Activated T-cell treated with anti-CD3 and anti-CD28 coated beads, Interleukin-2, amount 50 U/mL, for 72 hours (primary cell): ENCODE measurements at places on chromosomes 4 and X. TPM values are rescaled to one million over a fixed set of nuclear protein-coding genes. Genes with fewer than 3 reads are reported as not detected.

The MAOB gene
- 0.30 TPM for total RNA-seq

The CXCL6 gene
- not detected for total RNA-seq

The WAS gene
- 83.9 TPM for total RNA-seq

DNA sequence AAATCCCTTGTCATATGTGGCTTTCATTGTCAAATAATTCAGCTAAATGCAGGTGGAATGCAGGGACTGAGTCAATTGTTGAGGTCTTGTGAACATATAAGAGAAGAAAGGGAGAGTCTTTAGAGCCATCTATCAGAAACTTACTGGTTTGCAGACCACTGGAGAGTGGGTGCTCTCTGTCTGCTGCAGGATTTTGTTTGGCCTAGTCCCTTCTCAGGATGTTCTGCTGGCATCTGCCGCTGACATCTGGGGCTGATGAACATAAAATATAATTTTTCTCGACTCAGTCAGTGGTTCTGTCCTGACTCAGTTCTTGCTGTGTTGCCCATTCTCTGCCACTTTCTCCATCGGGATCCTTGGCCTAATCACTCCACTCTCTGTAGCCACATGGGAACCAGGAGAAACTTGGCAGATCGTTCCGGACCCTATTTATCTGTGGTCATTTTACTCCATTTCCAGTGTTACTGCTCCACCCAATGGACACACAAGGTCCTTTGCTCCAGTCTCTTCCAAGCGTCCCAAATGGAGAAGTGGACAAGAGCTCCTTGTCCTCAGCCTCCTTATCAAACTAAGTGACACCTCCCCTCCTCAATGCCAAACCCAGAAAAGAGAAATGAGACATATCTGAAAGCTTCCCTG, 436.2 kb downstream of the FAT4 start:
- H3K4me3 ChIP-seq = no peak overlapping the region
- H3K4me1 ChIP-seq = no peaks in the 10 kb centered on the region
- no peak for DNase-seq
- peaks cover 1% of the 10 kb centered on the region for H3K36me3 ChIP-seq
- H3K27me3 ChIP-seq = no peaks in the 10 kb centered on the region

DNA sequence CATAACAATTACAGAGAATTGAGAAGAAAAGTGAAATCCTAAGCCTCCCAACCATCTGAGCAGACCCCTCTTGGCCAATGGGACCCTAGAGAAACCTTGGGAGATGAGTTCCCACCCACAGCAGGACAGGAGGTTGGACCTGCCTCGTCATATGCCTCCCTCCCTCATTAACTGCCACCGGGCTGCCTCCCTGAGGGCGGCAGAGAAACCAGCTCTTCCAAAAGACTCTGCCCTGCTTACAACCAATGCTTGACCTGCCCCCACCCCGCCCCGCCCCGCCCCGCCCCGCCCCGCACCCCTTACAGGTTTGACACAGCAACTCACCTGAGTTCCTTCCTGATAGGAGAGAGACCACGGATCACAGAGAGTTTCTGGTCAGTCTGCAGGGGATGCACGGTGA, 86.1 kb downstream of the ADRA2C start:
- H3K27me3 ChIP-seq = peaks cover 14% of the 10 kb centered on the region
- no peak overlapping the region for H3K4me3 ChIP-seq
- no peak overlapping the region for H3K27ac ChIP-seq
- peaks cover 2% of the 10 kb centered on the region for H3K36me3 ChIP-seq
- H3K4me1 ChIP-seq = no peaks in the 10 kb centered on the region

DNA sequence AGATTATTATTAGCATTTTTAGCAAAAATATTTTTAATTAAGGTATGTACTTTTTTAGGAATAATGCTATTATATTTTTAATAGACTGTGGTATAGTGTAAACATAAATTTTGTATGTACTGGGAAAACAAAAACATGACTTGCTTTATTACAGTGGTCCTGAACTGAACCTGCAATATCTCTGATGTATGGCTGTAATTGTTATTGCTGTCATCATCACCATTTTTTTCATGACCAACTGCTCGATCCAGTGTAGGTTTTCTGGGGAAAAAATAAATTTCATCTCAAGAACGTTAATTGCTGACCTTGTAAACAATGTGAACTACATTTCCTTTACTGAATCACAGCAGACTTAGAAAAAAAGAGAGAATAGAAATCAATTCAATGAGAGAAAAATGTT, 83.6 kb upstream of the ATOH1 start:
- H3K27ac ChIP-seq = no peak overlapping the region
- H3K4me3 ChIP-seq = no peak overlapping the region
- H3K4me1 ChIP-seq = no peaks in the 10 kb centered on the region
- no peaks in the 10 kb centered on the region for H3K27me3 ChIP-seq
- H3K36me3 ChIP-seq = no peaks in the 10 kb centered on the region

GRCh38 chr4:153222707-153223426, 18.6 kb downstream of the TRIM2 start:
- peaks cover 54% of the 10 kb centered on the region for H3K27me3 ChIP-seq
- peak overlapping the region; percentile 90 for H3K4me3 ChIP-seq

DNA sequence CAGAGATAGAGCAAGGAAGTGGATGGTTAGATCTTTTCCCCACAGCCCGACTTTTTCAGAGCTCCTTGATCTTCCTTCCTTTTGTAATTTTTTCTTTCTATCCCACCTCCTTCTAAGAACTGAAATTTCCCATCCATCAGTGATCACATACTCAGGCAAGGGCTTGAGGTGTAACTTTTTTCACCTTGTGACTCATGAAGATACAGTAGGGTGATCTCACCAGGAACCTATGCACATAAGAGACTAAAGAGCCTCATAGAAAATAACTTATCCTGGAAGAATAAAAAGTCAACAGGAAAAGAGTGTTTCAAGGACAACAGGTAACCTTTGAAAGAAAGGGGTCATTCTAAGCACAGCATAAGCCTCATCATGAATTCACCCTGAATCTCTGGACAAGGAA, 131.2 kb upstream of the HCCS start:
- no peaks in the 10 kb centered on the region for H3K36me3 ChIP-seq
- H3K4me1 ChIP-seq = no peaks in the 10 kb centered on the region
- DNase-seq = no peak
- no peaks in the 10 kb centered on the region for H3K27me3 ChIP-seq

DNA sequence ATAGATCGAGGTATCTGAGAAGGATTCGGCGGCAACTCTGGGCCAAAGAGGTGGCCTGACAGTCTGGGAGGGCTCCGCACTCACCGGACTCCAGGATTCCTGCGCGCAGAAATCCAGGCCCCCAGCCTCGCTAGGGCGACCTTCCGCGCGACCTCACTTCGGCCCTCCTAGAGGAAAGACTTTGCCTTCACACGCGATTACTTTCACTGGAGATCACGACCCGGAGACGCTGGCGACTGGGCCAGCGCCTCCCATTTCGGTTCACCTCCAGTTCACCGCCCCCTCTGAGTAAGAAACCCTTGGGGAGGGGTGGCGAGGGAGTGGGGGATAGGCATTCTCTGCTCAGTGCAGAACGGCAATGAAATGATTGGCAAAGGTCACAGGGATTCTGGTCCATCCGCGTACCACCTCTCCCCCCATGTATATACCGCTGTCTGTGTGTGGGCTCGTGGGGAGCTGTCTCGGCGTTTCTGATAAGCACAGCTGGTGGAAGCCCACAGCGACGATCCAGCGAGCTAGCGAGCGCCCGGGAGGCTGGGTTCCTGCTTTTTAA, 2.5 kb downstream of the POU3F4 start:
- H3K4me1 ChIP-seq = peaks cover 8% of the 10 kb centered on the region
- DNase-seq = no peak
- no peak overlapping the region for H3K27ac ChIP-seq
- H3K27me3 ChIP-seq = peaks cover 85% of the 10 kb centered on the region
- H3K4me3 ChIP-seq = no peak overlapping the region

DNA sequence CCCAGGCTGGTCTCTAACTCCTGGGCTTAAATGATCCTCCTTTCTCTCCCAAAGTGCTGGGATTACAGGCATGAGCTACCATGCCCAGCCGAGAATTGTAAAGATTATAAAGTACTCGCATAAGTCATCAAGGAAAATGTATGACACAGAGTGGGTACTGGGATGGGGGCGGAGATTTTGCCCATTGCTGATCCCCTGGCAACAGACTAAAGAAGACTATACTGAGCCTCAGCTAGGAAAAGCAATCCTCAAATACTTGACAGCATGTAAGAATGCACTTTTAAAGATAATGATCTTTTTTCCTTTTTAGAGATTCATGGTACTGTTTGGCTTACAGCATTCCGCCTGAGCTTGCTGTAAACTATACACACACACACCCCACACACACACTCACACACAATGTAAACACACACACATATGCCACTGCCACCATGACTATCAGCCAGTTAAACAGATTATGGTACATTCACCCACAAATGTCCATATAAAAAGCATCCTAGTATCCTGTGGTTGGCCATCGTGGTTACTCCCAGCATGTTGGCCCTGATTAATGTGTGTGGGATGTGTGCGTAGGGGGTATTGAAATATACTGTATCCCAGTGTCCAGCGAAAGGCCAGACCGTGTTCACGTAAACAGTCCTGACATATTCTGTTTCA, 113.0 kb downstream of the AMELX start:
- H3K4me3 ChIP-seq = no peak overlapping the region
- no peaks in the 10 kb centered on the region for H3K36me3 ChIP-seq
- H3K27ac ChIP-seq = no peak overlapping the region
- no peaks in the 10 kb centered on the region for H3K4me1 ChIP-seq
- peaks cover 9% of the 10 kb centered on the region for H3K27me3 ChIP-seq

DNA sequence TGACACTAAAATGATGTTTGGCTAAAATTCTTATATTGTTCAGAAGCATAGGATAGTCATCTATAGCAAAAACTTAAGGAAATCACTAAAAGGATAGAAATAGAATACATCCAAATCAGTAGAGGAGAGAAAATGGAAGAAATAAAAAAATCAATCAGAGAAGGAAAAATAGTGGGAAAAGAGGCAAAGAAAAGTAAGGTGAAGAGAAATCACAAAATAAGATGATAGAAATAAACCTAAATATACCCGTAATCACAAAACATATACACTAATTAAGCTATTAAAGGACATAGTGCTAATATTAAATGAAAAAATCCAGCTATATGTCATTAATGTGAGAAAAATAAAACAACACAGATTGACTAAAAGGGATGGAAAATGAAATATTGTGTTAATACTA, 6.3 kb downstream of the PGRMC2 start:
- no peaks in the 10 kb centered on the region for H3K27me3 ChIP-seq
- peak overlapping the region; percentile 59 for H3K4me3 ChIP-seq
- no peak for DNase-seq

- peaks cover 6% of the 10 kb centered on the region for H3K27me3 ChIP-seq
- H3K36me3 ChIP-seq = no peaks in the 10 kb centered on the region
- H3K4me3 ChIP-seq = no peak overlapping the region
- no peak for DNase-seq
- H3K4me1 ChIP-seq = no peaks in the 10 kb centered on the region
These were observed 100.2 kb downstream of the LIMCH1 start for GRCh38 chr4:41638203-41638602.

DNA sequence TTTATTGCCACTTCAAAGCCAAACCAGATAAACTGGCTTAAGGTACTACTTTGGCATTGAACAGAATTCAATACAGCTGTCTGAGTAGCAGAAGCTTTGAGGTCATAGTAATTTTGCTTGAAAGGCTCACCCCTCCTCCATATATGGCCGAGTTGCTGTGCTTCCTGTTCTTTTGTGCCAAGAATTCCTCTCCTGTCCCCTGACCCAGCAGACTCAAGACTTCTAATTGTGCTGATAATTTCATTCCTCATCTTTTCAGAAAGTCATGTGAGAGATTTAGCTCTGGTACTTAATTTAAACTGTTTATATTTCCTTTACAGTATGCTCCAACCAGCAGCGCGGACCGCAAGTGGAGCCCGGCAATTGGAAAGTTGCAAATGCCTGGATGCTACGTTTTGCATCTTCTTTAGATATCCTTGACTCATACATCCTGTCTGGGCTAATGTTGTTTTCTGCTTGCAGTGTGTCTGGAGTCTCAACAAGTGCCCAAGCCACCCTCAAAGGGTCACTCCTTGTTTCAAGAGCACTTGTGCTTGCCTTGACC, 373.4 kb downstream of the PDGFC start:
- no peaks in the 10 kb centered on the region for H3K4me1 ChIP-seq
- no peaks in the 10 kb centered on the region for H3K36me3 ChIP-seq
- H3K4me3 ChIP-seq = no peak overlapping the region

GRCh38 chr4:518569-519083, 19.6 kb downstream of the PIGG start:
- no peak overlapping the region for H3K4me3 ChIP-seq
- no peaks in the 10 kb centered on the region for H3K27me3 ChIP-seq
- peaks cover 56% of the 10 kb centered on the region for H3K36me3 ChIP-seq
- H3K27ac ChIP-seq = no peak overlapping the region

DNA sequence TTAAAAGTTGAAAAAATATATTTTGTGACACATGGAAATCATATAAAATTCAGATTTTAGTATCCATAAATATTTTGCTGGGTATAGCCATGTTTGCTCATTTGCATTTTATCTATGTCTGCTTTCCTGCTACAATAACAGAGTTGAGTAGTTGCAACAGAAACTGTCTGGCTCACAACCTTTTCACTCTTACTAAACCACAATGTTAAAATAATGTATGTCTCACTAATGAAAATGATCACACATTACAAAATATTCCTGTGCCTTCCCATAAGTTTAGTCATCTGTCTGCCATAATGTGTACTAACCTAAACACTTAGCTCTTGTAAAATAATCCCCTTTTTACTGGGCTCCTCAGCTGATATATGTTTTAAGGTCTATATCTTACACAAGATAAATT, 174.0 kb upstream of the PRPS2 start:
- H3K4me3 ChIP-seq = no peak overlapping the region
- H3K4me1 ChIP-seq = no peaks in the 10 kb centered on the region
- no peak for DNase-seq
- no peaks in the 10 kb centered on the region for H3K27me3 ChIP-seq
- H3K27ac ChIP-seq = no peak overlapping the region

DNA sequence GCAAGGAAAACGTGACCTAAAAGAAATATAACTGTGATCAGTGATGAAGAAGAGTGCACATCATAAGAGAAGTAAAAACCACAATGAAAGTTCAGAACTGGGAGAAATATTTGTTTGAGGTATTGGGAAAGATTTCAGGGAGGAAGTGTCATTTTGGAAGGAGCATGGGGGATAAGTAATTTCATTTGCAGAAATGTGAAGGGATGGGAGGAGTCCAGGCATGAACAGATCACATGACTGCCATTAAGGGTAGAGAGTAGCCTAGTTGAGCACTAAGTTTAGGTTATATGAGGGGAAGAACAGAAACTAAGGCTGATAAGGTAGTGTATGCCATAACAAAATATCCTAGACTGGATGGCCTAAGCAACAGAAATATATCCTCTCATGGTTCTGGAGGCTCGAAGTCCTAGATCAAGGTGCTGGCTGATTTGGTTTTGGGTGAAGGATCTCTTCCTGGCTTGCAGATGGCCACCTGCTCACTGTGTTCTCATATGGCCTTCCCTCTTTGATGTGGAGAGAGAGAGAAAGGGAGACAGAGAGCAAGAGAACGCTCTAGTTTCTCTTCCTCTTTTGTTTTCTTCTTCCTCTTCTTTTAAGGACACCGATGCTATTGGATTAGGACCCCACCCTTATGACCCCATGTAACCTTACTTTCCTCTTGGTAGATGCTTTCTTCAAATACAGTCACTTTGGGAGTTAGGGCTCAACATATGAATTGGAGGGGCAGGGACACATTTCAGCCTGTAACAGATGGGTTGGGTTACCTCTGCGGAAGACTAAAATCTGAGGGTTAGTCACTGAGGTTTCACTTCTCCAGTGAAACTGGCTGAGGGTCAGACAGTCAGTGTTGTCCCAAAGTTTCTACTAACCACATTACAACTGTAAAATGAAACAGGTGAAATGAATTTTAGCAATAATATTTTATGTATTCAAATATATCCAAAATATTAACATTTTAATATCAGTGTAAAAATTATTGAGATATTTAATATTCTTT, 77.9 kb downstream of the EGF start:
- peaks cover 23% of the 10 kb centered on the region for H3K27me3 ChIP-seq
- H3K4me3 ChIP-seq = no peak overlapping the region
- peak overlapping the region; percentile 43 for H3K27ac ChIP-seq
- H3K4me1 ChIP-seq = peaks cover 27% of the 10 kb centered on the region
- no peaks in the 10 kb centered on the region for H3K36me3 ChIP-seq
